ENCODE measurements at places on chromosomes 1 and 21.

DNA sequence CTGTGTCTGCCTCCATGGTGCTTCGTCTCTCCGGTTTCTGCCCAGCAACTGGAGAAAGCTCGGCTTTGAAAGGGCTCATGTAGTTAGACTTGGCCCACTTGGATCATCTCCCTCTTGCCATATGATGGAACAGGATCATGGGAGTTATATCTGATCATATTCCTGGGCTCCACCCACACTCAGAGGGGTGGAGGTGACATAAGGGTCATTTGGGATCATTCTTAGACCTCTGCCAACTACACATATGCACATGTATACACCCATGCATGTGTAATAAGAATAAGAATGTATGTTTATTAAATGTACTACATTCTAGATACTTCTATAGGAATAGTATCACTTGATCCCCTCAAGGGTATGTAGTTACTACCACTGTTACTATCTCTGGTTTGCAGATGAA is 74.1 kb upstream of the WNT4 start:
- no peak for DNase-seq

DNA sequence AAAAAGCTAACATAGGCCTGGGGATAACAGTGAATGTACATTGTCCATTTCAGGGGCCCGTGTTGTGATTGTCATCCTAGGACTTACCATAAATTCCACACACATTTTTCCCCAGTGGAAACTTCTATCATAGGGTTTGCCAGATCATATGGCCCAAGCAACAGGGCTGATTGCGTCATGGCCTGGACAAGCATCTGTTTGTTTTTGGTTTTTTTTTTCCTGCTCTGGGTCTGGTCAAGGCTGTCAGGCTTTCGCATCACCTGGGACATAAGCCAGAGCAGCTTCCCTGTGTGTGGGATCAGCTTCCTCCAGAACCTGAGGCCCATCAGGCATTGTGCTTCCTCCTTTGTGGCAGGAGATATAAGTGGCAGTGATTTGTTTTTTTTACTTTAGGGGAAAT is 598.5 kb upstream of the USP24 start:
- no peak for DNase-seq

GRCh38 chr1:7526867-7527732 is 244.0 kb upstream of the VAMP3 start:
- DNase-seq: no peak

GRCh38 chr21:17821121-17821520 is 2.0 kb upstream of the C21orf91 start:
- no peak for DNase-seq

DNA sequence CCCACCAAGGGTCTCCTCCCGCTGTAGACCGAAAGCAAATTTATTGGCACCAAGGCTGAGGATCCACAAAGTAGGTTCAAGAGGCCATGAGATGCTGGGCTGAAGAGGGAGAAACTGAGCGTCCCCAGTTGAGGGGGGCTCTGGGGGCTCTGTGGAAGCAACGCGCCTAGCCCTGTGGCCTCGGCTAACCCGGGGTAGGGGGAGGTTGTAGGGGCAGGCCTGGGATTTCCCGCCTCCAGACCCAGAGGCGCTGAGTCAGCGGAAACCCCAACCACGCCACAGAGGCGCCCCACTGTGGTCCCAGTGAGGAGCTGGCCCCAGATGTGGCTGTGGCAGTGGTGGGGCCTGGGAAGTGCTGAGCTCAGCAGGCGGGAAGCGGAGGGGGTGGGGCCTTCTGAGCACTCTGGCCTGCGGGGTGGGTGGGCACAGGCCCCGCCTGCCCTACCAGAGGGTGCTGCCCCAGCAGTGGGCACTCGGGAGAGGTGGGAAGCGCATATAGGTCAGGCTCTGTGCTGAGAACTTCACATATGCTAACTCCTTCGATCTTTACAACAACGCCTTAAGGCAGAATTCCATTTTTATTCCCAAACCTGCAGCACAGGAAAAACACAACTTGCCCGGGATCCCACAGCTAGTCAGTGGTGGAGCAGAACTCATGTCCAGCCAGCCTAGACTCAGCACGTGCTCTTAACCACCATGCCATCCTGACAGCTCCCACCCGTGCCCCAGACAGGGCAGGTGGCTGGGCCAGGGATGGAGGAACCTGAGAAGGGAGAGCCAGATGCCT is 1.5 kb upstream of the COL16A1 start:
- peak; percentile 42 for DNase-seq

DNA sequence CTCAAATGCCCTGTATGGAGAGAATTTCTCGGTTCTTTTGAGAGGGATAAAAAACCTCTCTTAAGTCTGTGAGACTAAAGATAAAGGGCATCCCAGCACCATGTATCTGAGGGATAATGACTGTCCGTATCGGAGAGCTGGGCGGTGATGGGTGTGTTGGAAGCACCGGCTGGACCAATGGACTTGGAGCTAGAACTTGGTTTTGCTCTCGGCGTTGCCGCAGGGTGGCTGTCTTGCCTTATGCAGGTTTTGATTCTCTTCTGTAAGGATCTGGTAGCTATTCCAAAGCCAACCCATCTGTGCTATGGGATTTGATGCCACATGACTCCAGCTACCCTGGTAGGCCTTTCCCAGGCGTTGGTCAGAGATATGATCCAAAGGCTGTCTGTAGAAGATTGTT is 348.8 kb downstream of the KIF26B start:
- DNase-seq: no peak

GRCh38 chr1:211258310-211258755 is 833 bp upstream of the RCOR3 start:
- DNase-seq: peak; percentile 28

DNA sequence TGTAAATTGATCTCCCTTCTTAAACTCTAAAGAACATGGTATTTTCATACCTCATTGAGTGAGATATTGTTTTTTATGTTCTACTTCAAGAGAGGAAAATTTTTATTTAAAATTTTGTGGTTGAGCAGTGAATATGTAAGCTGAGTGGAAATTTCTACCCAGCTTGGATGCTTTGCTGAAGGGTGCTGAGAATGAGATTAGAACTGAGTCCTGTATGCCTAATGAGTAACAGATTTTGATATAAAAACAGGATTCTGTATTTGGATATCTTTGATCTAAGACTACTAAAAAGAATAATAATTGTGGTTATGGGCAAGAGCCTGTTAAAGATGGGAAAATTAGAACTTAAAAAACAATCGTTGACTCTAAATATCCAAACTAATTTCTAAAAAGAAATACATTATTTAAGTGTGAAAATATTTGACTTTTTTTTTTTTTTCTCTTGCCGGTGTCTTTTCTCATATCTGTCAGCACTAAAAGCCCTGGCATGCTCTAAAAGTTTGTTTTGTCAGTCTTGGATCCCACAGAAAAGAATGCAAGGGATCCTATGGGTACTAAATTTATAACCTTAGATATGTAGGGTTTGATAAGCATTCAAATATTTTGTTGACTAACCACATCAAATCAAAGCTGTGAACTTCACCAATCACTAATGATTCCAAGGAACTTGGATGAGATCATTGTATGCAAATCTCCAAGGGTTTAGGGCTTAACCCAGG is 652.3 kb downstream of the PTPRC start:
- DNase-seq: no peak

DNA sequence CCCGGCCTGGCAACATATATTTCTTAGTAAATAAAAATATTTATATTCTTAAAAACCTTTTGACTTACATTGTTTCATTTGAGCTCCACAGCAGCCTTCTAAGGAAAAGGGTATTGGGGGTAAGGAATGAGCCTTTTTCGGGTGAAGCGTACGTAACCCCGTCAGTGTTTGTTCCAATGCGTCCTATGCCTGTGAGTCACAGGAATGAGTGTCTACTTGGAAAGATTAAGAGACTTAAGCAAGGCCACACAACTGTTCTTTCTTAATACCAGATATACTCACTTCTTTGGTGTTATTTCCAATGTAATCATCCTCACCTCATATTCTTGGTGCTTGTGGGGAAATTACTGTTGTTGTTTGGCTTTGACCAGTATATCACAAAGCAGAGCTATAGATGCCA is 22.7 kb downstream of the WDTC1 start:
- DNase-seq: no peak

DNA sequence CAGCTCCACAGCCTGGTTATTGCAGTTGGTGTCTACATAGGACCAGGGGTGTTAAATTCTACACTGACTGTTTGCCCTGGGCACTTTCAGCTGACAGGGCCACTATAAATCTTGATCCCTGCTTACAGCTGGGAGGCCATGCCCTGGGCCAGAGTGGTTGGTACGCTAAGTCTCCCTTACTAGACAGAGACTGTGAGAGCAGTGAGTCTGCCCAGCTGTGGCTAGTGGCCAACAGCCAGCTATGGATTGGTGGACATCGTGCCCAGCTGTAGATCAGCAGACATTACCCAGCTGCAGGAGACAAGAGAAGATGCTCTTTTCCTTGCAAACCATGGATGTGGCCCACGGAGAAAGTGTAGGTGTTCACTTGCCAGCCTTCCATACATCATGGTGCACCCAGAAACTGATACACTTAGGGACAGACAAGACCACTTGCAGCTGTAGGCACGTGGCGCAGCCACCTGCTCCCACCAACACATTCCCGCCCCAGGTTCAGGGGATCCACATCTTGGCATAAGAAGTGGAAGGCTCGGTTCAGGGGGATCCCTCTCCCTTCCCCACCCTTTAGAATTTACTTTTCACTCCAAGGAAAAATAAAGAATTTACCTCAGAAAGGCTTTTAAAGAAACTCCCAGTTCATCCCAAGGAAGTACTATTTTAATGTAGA is 16.4 kb upstream of the PAX7 start:
- no peak for DNase-seq

DNA sequence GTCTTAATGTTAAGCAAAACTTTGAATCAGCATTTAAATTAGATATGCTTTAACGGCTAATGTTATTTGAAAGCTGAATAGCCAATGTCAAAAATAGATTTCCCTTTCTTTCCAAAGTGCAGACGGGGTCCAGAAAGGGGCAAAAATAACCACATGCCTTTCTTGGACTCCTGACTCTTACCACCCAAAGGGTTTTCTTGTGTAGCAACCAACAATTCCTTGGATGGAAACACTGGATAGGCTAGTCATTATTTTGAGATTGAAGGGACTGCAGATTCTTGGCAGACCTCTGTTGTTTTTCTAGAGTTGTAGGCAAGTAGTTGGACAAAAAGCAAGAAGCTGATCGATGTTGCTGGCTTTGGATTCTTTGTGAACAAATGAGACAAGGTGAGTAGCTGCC is 107.0 kb downstream of the MRPS6 start:
- no peak for DNase-seq

- DNase-seq: no peak
Observed at GRCh38 chr1:18575620-18576019, 55.0 kb upstream of the PAX7 start.

DNA sequence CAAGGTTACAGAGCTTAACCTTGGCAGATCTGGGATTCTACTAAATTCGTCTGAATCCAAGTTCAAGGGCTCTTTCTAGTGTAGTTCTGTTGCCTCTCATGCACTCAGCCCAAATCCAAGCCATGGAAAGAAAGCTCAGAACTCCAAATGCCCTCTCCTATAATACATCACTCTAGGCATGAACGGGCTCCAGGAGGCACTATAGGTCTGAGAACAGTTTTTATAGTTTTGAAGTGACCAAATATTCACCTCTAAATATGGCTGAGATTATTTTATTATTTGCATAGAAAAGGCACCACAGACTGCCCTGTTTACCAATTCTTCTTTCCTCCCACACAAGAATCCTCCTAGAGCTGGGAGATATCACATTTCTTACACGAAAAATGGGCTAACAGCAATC is 327.9 kb upstream of the BEND5 start:
- DNase-seq: no peak

DNA sequence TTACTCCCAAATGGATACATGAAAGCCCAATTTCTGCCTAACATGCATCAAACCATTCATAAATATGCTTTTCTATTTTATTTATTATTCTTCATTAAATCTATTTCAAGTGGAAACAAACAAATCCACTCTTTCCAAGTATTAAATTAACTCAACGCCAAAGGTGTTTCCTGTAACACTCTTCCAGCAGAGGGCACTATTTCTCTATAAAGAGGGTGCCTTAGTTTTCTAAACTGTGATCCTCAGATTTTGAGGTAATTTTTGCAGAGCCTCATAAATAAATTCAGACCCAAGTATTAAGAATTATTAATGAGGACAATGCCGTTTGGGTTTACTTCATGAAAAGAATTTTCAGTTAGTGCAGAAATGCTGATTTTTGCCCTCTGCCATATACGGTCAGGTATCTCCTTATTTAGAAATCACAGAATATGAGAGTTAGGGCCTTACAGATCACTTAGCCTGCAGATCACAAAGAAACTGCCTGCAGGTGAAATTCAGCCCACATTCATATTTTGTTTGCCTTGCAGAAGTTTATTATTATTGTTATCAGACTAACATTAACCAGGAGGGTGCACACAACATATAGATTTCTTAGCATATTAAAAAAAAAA is 40.1 kb upstream of the MYSM1 start:
- DNase-seq: no peak

- peak; percentile 12 for DNase-seq
Observed at GRCh38 chr1:113812661-113813135, 422 bp upstream of the RSBN1 start.

- no peak for DNase-seq
Observed at GRCh38 chr1:163056831-163057230, 12.3 kb upstream of the RGS4 start.

GRCh38 chr1:23824711-23825075 is 536 bp downstream of the HMGCL start:
- DNase-seq: no peak

GRCh38 chr1:13543451-13544220 is 29.8 kb upstream of the LRRC38 start:
- no peak for DNase-seq

DNA sequence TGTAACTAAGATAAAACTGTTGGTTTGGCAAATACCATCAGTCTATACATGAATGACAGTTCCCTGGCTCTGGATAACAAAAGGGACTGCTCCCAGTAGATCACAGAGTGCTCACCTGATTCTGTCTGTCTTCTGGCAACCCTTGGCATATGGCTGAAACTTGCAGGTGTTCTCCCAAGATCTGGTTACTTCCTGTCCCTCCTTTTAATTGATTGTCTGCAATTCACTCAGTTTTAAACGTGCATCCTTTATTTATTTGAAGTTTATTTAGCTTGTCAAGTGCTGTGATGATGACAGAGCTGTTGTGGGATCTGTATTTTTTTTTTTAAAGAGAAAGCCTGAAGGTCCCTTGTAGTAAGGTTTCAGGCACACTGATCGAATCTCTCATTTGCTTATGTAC is 3.4 kb downstream of the KCNA3 start:
- no peak for DNase-seq

DNA sequence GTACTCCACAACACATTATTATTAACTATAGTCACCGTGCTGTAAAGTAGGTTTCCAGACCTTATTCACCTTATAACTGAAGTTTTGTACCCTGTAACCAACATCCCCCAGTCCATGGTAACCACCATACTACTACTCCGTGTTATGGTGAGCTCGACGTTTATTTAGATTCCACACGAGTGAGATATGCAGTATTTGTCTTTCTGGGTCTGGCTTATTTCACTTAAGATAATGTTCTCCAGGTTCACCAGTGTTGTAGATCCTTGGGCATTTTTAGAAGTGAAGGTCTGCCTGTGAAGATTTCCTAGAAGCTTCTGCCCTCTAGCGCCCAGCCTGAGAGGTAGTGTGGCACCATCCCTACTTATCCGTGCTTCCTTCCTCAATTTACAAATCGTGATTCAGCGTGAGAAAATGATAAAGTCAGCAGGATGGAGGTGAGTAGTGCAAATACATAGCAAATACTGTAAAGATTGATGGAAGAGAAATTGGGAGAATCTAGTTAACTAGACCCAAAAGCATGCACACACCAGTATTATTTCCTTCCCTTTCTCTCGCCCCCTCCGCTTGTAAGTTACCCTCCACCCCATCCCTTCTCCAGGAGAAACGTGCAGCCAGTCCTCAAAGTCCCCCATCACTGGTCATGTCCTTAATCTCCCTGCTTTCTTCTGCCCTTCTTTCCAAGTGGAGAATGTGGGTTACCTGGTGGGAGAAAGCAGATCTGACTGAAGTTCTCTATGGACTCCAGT is 36.0 kb upstream of the DISC1 start:
- DNase-seq: no peak
